ENCODE measurements at places on chromosomes 1 and 21.

DNA sequence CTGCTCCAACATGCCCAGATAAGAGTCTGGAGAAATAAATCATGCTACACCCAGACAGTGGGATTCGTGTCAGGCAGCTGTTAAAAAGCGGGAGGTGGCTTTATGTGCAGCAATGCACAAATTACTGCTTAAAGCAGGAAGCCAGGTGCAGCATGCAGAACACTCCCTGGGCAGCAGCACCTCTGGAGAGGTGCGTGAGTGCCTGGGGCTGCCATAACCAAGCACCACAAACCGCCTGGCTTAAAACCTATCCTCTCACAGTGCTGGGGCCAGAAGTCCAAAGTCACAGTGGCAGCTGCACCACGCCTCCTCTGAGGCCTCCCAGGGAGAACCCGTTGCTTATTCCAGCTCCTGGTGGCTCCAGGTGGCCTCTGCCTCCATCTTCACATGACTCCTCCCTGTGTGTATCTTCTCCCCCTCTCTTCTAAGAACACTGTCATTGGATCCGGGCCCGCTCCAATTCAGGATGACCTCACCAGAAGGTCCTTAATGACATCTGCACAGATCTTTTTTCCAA is 115.6 kb downstream of the SIK1 start:
- no peak for DNase-seq

DNA sequence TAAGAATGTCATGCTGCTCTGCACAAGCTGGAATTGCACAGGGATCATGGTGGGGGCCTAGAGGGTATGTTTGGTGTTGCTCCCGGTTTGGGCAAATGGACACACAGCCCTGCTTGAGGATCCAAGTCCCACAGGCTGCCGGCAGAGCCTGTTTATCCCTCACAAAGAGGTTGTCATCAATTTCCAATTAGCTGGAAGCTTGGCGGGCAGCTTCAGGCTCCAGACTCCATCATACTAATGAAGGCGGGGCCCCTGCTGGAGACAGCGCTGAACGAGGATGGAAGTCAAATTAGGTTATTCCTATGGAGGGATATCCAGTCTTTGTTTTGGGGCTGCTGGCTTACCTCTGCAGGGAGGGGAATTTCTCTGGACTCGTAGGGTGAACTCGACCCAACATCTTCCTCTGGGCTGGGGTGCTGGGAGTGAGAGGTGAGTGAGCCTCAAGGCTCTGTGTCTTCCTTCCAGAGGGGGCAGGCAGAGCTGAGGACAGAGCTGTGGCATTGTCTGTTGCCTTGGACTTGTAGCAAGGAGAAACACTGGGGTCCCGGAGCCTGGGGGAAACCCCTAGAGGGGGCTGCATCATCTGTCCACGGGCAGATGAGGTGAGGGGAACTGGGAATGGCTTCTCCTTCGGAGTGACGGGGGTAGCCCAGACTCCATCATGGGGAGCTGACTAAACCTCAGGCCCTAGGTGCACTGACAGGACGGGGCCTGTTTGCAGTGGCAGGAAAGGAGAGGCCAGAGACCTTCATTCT is 24.9 kb upstream of the PARP1 start:
- no peak for DNase-seq

- DNase-seq: no peak
Observed at GRCh38 chr1:230120289-230120920, 53.4 kb downstream of the GALNT2 start.

DNA sequence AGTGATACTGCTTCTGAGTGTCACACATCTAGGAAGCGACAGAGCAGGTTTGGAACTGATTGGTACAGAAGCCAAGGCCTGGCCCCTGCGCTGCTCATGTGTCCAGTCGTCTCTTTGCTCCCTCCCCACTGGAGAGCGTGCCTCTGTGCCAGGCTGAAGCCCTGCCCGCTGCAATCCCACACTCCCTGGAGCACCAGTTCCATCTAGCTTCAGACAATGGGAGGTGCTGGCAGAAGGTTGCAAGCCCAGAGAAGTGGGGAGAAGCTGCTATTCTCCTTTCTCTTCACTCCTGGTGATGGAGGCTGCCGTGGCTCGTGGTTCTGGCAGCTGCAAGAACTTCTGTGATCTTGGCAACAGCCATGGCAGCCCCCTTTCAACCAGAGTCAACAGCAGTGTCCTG is 250.9 kb downstream of the MATN1 start:
- DNase-seq: no peak

DNA sequence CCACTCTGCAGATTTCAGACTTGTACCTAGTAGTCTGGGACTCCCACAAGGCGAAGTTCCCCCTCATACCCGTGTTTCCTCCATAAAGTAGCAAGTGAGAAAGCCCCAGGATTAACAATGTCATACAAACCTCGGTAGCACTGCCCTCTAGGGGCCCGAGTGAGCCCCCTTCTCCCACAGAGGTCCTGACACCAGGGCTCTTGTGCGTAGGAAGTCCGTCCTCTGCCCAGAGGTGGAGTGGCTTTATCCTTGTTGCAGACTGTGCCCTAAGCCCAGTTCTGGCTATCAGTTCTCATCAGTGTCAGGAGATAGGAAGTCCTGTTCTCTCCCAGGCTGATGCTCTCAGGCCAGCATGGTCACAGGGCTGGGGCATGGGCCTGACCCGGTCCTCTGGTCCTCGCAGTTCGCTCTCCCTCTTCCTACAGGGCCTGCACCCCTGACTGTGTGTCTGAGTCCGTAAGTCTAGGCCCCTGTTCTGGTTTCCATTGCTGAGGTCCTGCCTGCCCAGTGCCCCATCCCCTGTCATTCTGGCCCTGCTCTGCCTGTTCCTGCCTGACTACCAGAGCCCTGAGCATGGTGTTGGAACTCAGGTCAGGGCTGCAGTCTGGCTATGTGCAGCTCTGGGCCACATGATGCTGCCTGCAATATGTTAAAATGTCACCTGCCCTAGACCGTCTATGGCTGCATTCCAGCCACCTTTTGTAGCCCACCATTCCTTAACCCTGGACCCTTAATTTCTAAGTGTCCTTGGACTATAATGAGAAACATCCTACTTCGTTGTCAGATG is 285.6 kb downstream of the ASTN1 start:
- no peak for DNase-seq

DNA sequence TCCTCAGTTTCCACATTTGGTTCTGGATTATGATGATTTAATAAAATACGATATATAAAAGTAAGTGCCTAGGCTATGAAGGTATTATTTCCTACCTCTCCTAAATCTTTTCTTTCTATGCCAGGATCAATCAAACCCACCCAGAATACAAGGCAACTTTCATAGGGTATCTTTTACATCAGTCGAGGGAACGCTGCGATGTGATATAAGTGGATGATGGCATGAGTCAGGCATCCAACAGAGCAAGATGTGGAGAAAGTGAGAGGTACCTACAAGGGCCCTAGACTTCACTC is 781 bp downstream of the TTLL7 start:
- DNase-seq: no peak

DNA sequence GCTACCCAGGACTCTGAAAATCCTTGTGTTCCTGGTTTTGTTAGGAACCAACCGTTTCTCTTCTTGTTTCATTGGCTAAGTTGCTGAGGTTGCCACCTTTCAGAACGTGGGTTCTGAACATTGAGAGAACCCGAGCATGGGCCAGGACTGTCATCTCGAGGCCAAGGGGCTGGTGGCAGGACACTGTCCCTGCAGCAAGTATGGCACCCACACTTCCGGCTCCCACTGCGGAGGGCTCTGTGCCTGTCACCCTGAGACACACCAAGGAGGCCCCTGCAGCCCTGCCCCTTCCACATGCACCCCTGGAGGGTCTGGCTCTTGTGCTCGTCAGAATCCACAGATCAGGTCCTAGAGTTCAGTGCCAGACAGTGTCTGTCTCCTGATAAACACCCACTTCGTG is 39.1 kb upstream of the LRRC3 start:
- no peak for DNase-seq

GRCh38 chr1:15719381-15720120 is 16.5 kb upstream of the SLC25A34 start:
- DNase-seq: no peak

DNA sequence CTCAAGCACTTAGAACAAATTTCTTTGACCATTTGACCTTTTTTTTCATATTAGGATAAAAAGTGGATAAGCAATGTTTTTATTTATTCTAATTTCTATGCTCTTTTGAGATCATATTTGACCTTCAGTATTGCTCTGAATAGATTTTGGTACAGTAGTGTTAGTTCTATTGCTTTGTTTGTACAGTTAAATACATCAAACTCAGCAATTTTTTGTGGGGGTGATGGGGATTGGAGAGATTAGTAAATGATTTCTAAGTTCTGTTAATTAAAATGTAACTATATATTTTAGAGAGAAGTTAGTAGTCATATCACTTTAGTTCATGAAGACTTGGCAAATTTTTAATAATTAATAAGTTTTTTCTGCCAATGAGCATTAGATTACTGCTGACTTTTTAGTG is 2.4 kb upstream of the GPR52 start:
- DNase-seq: no peak

DNA sequence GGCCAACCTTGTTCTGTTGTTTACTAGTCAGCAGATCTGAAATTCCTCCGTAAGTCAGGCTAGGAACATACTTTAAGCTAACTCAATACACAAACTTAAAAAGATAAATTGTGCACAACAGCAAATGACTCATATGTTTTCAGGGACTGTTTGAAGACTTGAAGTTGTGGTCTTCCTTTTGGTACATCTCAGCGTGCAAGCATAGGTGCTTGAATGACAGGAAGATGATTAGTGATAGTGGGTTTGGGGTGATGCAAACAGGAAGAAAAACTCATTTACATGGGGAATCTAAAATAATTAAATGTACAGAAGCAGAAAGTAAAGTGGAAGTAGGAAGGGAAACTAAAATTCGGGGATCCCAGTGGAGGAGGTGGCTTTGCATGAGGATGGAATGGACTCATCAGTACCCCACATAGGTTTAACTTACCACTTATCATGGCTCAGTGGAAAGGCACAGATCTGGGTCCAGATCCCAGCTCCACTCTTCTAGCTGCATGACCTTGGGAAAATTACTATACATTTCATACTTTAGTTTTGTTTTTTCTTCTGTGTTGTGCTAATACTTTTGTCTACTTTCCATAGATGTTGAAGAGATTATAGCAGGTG is 122.3 kb downstream of the XCL2 start:
- no peak for DNase-seq

DNA sequence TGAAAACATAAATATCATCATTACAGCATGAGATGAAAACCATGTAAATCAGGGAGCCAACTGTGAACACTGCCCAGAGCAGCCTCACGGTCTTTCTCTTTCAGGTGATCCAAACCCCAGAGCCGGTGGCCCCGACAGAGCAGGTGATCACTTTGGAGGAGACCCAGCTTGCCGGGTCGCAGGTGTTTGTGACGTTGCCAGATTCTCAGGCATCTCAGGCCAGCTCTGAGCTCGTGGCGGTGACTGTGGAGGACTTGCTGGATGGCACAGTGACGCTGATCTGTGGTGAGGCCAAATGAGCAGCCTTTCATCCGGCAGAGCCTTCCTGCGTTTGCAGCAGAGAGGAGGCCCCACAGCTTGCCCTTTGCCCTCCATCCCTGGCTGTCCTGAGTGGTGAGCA is 37.2 kb upstream of the EPHA8 start:
- no peak for DNase-seq

DNA sequence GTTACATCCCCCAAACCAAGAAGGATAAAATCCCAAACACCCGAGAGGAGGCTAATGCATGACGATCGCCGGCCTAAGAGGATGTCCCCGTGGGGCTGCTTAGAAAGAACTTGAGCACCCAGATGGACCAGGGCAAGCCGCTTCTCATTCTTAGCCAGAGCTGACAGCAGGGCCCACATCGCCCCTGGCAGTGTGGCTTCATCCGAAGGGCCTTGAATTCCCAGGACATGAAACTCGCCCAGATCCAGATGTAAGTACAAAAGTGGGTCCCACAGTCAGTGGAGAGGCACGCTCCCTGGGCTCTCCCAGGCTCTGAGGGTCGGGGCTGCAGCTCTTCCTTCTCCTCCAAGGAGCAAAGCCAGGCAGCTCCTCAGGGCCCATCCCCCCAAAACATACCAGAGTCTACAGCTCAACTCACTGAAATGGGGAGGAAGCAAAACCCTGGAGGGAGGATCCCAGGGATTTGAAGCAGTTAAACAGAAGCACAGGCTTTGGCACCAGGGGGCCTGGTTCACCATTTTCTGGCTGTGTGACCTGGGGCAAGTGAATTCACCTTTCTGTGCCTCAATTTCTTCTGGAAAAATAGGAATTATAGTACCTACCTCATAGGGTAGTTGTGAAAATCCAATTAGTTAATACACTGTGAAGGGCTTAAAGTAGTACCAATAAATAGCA is 85.6 kb downstream of the MAN1C1 start:
- DNase-seq: no peak

DNA sequence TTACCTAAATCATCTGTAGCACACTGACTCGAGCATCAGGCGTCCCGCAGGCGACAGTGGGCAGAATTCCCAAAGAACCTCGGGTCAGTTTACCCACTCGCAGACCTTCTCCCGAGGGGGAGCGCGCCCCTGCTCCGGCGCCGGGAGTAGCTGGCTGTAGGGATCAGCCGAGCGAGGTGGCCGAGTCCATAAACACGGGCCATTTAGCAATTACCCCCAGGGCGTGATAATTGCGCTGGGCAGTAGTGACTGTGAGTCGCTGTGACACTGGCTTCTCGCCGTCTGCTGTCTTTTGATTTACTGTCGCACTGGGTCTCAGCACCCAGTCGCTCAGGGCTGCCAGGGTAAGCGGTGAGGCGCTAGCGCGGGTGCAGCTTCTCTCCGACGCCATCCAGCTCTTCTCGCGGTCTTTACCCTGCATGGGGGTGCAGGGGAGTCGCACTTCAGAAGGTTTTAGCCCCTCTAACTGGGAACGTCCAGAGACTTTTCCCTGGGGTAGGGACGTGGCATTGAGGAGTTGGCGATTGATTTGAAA is 16.2 kb downstream of the HLX start:
- DNase-seq: no peak

GRCh38 chr1:164559342-164560051 is 513 bp downstream of the PBX1 start:
- no peak for DNase-seq

GRCh38 chr1:167910530-167910929 is 3.4 kb downstream of the ADCY10 start:
- no peak for DNase-seq

DNA sequence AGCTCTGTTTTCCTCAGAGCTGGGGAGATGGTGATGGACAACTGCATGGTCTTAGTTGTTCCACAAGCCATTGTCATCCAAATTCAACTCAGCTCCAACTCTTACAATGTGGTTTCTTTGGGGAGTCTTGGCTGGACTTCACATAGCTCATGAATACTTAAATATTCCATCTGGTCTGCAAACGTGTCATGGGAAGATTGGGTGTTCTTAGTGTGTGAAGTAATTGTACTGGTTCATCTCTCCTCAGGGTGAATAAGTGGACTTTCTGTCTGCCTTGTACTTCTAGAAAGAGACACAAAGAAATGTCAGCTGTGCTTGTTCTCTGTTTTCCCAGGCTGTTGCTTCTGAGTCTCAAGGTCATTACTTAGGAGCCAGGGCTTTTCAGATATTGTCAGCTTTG is 106.6 kb downstream of the VPS13D start:
- DNase-seq: no peak

DNA sequence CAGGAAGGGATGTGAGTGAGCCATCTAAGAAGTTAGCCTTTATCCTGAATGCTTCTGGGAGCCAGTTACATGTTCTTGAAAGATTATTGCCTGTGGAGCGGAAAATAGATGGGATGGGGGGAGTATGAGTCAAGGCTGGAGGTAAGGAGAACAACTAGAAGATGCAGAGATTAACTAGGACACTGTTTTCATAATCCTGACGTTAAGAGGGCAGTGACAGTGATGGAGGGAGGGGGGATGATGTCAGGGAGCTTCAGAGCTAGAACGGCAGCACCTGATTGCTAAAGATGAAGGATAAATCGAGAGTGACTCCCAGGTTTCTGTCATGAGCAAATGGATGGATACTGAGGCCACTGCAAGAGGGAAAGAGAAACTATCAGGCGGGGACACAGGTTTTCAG is 10.0 kb upstream of the RCSD1 start:
- no peak for DNase-seq

Measured in brain pericyte (primary cell).